ENCODE measurements at places on chromosomes 5 and 9.

GRCh38 chr5:168585119-168585856, 6.1 kb upstream of the PANK3 start:
- DNase-seq, result no peak

DNA sequence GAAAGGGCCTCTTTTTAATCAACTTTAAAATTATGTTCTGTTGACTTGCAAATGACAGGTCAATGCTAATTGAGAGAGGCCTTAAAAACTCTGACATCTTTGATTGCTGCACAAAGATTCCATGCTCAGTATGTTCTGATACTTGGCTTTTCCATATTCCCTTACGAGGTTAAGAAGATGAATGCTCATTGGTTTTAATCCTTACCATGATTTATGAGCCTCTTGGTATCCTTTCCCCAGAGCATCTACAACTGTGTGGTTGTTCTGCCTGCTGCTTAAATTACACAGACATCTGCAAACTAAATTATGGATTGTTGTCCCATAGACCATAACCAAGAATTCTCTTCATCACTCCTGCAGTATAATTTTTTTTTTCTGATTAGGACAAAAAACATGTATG, 352.6 kb downstream of the CDH12 start:
- DNase-seq, result no peak

DNA sequence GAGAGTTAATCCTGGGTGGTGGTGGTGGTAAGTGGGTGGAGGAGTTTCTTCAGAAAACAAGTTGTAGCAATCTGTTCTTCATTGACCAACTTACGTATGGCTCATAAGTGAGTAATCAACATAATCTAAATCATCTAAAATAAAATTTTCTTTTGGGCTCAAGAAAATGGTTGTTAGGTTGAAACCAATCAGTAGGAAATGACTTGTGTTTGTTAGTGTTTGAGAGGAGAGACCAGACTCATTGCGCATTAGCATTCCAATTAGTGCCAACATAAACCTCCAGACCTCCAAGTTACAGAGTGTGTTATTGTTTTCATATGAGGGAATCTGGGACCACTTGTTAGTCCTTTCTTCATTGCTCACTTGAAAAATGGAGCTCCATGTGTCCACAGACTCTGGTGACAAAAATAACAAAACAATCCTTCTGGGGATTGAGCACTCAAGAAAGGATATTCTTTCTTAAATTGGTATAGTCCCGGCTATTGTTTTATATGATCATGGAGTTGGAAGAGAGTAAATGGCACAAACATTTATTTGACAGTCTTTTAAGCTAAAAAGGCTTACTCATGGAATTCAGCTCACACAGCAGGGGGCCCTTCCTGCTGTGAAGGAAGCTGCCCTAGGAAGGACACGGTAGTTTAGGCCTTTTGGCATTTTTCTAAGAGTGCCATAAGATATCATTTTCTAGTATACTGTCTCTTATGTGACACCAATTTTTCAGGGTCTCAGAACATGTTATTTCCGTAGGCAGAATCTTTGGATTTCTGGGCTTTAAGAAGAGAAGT, 441.1 kb downstream of the EBF1 start:
- DNase-seq, result no peak

GRCh38 chr9:111821006-111821528, 26.3 kb upstream of the SHOC1 start:
- no peak for DNase-seq

DNA sequence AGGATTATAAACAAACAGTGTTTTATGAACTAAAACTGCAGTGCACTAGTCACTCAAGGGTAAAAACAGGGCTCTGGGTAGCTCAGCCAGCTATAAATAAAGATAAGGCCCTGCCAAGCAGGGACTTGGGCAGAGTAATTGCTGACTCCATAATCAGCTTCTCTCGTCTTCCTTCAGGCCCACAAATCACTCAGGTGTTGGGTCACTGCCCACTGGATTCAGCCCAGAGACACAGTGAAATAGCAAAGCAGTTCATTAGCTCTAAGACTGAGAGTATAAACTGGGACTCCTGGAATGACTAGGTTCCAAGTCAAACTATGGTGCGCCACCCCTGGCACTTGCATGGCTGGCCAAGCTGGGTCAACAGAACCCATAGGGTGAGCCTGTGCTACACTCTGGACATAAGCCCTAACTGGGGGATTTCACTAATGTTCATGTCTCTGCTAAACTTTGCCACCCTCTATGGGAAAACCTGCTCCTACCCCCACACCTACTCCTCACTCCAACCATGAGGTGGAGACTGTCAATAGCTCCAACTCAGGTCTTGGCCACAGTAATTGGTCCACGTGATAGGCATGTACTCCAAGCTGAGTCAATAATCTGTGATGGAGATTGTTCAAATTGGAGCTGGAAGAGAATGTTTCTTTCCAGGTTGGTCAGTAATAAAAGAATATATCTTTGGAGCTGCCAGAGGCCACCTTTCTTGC, 158.5 kb downstream of the SLIT3 start:
- no peak for DNase-seq

DNA sequence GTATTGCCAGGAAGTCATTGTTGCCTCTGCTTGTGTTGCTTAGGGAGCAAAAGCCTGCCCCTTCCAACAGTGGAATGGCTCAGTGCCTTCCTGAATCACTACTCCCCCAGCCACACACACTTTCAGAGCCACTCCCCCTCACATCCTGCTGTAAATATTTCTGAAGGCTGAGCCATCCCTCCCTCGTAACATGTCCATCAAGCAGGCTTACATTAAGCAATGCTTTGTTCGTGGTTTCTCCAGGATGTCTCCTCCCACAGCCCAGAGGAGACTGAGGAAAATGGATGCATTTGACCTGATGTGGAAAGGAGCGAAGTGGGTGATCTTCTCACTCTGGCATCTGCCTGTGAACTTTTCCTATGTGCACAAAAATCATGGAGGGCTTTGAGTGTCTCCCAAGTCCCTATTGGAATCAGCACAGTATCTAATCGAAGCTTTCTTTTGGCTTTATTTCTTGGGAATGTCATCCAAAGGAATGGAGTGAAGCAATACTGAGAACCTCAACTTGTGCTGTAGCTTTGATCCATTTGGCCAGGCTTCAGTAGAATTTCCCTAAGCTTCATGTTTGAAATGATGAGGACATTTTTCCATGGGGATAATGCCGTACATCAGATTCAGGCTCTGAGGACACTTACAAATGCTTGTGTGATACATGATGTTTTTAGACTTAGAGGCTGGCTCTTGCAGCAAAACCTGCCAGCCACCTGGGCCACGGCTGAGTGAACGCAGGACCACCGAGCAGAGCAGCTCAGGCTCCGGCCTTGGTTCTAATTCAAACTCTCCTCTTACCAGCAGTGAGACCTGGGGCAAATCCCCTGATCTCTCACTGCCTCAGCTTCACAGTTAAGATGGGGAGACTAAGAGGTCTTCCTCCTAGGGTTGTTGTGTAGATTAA, 389.1 kb downstream of the ENC1 start:
- DNase-seq, result no peak

DNA sequence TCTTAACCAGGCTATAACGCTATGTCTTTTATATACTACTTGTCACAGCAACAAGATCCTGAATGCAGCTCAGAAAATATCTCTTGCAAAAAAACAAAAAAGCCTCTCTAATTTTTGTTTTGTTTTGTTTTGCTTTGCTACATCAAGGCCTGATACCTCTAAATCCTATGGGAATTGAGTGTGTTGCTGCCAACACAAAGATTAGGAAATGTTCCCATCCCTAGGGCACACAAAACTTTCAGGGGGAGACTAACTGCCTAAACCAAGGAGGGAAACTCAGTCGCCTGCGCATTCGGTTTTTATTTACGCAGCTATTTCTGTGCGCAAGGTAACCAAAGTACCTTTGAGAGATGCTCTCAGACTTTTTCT, 1.7 kb downstream of the SSBP2 start:
- DNase-seq, result peak; percentile 26

DNA sequence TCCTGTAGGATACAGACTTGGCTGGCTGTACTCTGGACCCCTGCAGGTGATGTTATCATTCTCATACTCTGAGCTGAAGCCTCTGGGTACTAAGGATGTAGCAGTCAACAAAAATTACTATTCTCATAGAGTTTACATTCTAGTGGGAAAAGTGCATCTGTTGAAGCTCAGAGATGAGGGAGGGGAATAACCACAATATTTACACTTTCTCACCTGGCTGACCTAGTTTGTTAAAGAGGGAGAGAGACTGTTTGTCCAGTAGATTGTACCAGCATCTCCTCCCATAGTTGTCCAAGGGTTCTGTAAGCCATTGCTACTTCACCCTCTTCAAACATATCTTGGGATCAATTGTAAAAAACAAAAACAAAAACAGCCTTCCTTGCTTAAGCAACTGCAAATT, 33.8 kb upstream of the CHD1 start:
- DNase-seq, result no peak
